Trophoblast cell (in vitro differentiated cells and primary cell): ENCODE measurements at places on chromosomes 6 and 20.

GRCh38 chr6:108113557-108114519 lies 39.3 kb upstream of the OSTM1 start:
- H3K4me3 ChIP-seq = no peak overlapping the region
- no peak for DNase-seq
- peaks cover 41% of the 10 kb centered on the region for H3K27me3 ChIP-seq
- no peak overlapping the region for H3K27ac ChIP-seq

DNA sequence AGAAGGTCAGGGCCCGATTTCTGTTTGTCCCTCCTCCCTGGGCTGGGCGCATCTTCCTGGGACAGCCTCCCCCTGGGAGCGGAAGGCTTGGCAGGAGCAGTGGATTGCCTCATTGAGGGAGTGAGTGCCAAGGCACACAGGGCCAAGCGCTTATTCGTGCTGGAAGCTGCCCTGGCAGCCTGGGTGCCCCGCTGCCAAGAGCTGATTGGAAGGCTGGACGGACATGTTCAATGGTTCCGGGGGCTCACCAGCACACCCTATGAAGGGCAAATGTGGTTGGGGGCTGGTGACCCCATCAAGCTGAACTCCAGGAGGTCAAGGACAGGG lies 10.3 kb upstream of the ZNF831 start:
- DNase-seq = no peak
- peaks cover 3% of the 10 kb centered on the region for H3K4me1 ChIP-seq
- H3K27ac ChIP-seq = no peak overlapping the region
- no peaks in the 10 kb centered on the region for H3K27me3 ChIP-seq

GRCh38 chr6:33768644-33769120 lies 20.2 kb downstream of the LEMD2 start:
- H3K36me3 ChIP-seq = peaks cover 19% of the 10 kb centered on the region
- H3K27ac ChIP-seq = no peak overlapping the region
- peak; percentile 86 for DNase-seq
- H3K4me3 ChIP-seq = no peak overlapping the region
- peaks cover 15% of the 10 kb centered on the region for H3K4me1 ChIP-seq

GRCh38 chr20:34754611-34755010 lies 50.5 kb downstream of the TP53INP2 start:
- peaks cover 39% of the 10 kb centered on the region for H3K36me3 ChIP-seq
- H3K4me3 ChIP-seq = no peak overlapping the region
- no peaks in the 10 kb centered on the region for H3K4me1 ChIP-seq
- no peak for DNase-seq

DNA sequence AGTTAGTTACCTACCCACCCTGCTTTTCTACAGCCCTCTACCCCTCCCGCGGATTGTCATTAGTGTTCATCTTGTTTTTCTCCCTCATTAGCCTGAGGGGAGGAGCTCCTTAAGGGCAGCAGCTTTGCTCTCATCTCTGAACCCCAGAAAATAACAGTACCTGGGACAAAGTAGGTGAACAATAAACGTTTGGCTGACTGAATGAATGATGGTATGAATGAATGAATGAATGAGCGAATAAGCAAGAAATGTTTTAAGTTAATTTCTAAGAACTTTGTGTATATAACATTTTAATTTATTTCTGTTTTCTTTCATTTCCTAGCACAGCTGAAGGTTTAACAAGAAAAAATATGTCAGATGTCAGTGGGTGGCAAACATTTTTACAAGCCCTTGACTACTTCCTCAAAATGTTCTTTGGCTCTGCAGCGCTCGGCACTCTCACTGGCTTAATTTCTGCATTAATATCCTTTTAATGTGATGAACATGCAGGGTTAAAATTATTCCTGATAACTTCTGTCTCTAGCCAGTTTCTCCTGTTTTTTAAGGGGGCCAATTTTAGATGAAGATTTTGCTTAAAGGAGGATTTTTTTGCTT lies 50.1 kb downstream of the SLC9A8 start:
- H3K4me3 ChIP-seq = no peak overlapping the region
- H3K27ac ChIP-seq = no peak overlapping the region
- H3K27me3 ChIP-seq = no peaks in the 10 kb centered on the region
- peaks cover 11% of the 10 kb centered on the region for H3K36me3 ChIP-seq
- H3K4me1 ChIP-seq = peaks cover 11% of the 10 kb centered on the region

DNA sequence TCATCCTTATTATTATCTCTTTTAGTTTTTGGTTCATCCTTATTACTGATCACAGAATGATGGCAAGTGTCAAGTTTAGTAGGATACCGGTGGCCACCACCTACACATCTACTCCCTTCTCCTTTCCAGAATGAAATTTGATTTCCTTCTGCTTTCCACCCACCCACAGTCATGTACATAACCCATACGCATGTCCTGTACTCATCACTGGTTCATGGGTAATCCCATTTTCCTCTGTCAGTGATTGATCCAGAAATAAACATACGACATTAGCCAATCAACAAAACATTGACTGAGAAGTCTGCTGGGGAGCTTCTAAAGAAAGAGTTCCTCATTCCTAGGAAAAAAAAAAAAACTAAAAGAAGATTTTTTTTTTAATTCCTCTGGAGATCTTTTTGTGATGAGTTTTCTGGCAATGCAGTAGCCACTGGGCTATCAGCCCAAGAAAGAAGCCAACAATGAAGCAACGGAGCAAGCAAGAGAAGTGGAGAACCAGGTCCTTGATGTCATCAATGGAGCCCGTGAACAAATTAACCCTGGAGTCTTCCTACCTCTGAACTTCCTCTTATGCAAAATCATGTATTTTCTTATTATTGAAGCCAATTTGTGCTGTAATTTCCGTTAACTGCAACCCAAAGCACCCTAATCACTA lies 127.8 kb downstream of the TASP1 start:
- no peak overlapping the region for H3K27ac ChIP-seq
- no peaks in the 10 kb centered on the region for H3K27me3 ChIP-seq
- H3K36me3 ChIP-seq = no peaks in the 10 kb centered on the region
- no peak for DNase-seq
- H3K4me3 ChIP-seq = no peak overlapping the region
